ENCODE measurements at places on chromosomes 6 and 20.

DNA sequence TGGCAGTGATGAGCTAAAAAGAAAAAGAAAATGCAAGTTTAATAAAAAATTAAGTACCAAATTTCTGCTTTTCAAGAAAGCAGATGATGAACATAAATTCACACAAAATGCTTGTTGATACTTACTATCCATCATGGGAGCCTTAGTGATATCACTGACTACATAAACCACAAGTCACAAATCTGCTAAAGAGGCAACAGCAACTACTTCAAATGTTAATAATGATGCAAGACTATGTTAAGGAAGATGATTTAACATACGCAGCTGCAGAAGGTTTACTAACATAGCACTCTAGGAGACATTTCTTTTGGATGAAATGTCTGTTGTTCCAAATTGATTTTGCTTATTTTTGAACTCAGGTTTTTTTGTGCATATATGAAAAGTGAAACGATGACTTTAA, 18.6 kb downstream of the FYN start:
- no peak for DNase-seq

GRCh38 chr20:59613861-59614260, 9.5 kb downstream of the PHACTR3 start:
- DNase-seq, result no peak

GRCh38 chr6:125597411-125598253, 151.8 kb upstream of the HEY2 start:
- DNase-seq, result no peak

DNA sequence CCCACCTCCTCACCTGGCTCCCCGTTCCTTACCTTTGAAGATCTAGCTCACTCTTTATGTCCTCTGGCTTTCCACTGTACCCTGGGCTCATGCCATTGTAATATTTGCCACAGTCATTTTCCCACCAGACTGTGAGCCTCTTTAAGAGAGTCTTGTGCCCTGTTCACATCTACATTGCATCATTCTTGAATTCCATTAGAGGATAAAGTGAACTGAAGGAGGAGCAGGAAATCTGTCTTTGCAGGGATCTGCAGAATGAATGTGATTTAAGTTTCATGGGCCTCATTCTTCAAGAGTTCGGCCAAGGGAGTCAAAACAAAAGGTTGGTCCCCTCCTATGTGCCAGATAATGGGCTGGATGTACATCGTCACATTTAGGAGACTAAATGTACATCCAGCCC, 272.6 kb upstream of the CITED2 start:
- DNase-seq, result no peak

DNA sequence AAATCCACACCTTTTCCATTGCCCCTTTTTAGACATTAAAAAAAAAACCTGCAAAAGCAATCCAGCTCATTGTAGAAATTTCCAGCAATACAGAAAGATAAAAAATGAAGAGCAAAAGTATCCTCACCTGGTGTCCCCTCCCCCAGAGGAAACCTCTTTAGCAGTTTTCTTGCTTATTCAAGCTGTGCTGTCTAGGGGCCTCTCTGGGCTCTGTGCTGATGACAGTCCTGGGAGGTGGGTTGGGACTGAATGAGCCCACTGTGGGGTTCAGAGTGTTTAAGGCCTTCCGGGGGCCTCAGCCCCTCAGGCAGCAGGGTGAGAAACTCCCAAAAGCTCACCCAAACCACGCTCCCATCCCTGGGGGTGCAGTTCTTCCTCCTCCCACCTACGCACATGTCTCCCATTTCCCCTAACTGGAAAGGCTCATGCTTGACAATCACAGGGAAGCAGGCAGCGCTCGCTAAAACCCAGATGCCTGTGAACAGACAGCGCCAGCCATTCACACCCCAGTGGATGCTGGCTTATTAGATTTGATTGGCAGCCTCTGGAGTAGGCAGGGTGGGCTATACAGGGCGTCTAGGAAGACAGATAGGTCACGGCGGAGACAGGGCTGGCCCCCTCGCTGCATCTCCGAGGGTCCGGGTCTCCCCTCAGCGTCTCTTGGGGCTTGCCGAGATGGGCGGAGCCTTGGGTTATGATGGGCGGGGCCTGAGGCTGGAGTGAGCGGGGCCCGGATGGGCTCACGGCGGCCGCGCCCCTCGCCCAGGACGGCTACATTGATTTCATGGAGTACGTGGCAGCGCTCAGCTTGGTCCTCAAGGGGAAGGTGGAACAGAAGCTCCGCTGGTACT, 4.6 kb downstream of the GUCA1A start:
- DNase-seq, result no peak

GRCh38 chr20:40925829-40926510, 102.7 kb upstream of the TOP1 start:
- no peak for DNase-seq

DNA sequence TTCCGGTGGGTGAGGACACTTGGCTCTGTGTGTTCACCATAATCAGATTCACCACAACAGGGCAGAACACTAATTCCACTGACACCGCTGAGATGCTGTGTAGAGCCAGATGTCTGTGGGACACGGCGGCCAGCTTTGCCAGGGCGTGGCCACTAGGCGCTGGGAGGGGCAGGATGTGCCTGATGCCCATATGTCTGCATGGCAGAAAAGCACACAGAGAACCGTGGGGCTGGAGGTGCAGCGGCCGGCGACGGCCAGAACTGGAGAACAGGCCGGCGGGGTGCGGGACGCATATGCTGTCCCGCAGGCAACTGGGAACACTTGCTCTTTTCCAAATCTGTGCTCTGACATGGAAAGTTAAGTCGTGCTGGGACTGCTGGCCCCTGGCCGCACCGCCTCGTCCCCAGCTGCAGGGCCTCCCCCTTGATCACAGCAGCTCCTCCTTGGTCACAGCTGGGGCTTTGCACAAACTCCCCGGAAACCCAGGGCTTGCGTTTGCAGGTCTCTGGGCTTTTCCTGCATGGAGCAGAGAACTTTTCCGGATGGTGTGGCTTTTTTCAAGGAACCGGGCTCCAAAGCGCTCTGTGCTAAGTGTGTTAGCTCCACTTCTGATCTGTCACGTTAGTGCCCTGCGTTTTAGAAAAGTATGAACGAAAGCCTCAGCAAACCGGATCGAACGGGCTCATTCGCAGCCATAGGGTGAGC, 31.1 kb downstream of the NTSR1 start:
- no peak for DNase-seq

DNA sequence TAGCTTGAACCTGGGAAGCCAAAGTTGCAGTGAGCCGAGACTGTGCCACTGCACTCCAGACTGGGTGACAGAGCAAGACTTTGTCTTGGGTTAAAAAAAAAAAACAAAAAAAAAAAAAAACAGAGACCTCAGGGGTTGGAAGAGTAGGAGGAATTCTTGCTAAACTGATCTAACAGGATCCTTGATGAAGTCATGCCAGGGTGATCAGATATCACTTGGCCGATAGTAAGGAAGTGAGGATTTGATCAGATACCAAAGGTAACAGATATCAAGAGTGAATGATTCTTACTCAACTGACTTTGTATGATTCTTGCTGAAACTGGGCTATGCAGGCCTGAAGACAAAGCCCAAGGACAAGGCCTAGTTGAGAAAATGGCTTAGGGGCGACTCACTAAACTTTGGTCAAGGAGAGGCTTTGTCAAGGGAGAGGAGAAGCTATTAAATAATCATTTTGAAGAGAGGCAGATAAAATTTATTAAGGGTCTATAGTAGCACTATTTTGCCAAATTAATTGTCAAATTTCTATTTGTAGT, 624.7 kb downstream of the UTRN start:
- DNase-seq, result no peak

- DNase-seq, result no peak
Measured at GRCh38 chr6:144170044-144170443, 19.7 kb downstream of the STX11 start.

GRCh38 chr20:23361119-23361475, 885 bp upstream of the GZF1 start:
- DNase-seq, result no peak
